ENCODE measurements at places on chromosomes 4 and X.

DNA sequence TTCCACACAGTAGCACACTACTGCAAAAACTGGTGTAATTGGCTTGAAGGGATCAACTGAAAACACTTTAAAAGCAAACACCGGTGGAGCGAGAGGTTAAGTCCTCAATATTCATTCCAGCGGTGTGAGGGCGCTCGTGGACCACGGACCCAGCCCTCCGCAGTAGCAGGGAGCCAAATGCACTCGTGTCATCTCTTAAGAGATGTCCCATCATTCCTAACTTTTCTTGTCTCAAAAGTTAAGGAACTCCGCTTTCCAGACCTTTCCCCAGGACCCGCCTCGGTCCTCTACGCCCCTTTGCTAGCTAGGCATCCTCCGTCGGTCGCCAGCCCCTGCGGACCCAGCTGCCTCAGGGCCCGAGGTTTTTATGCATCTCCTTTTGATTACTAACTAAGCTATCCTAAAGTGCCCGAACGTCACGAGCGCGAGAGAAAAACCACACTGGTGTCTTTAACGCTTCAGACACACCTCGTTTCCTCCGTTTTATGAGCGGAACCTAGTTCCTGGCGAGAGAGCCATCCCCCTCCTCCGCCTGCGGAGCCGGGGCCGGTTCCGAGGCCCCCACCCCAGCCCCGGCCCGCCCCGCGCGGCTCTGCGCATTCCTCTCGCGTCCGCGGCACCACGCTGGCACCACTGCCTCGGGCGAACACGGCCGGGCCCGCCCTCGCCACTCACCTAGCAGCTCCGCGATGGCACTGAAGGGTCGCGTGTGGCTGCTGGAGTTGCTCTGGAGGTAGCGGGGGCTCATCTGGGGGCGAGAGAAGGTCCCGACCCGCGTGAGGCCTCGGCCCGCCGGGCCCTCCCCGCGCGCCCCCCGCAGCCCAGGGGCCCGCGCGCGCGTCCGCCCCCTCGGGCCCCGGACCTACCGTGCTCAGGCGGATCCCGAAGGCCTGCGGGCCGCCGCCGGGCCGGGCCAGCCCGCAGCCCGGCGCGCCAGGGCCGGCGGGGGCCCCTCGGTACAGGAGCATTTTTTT is 723 bp downstream of the MORC4 start:
- DNase-seq, result peak; percentile 14

DNA sequence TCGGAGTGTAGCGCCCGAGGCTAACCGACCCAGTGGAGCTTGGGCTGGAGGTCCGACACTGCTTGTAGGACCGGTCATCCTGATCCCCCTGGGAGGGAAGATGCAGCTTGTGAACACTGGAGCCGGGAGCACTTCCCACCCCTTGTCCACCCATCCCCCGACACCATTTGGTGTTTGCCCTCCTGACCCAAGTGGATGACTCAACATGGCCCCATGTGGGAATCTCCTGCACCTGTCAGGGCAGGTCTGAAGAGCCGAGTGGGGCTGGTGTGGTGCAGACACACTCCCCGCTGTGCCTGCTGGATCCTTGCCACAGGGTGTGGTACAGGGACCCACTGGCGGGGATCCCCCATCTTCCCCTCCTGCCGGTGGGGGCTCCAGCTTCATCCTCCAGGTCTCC is 90.0 kb upstream of the AFAP1 start:
- DNase-seq, result no peak

- DNase-seq, result no peak
Measured at GRCh38 chr4:155543126-155543765, 123.4 kb upstream of the GUCY1A1 start.

DNA sequence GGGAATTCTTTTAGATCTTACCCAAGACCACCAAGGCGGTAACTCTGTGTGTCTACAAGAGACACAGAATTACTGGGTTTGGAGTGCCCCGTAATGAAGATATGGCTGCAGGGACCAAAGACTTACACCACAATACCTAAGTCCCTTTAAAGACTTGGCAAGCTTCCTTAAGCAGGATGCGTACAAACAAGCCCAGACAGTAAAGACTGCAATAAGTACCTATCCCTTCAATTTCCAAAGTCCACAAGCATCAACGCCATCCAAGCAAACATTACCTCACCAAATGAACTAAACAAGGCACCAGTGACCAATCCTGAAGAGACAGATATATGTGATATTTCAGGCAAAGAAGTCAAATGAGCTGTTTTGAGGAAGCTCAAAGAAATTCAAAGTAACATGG is 42.3 kb upstream of the RNF128 start:
- DNase-seq, result no peak

DNA sequence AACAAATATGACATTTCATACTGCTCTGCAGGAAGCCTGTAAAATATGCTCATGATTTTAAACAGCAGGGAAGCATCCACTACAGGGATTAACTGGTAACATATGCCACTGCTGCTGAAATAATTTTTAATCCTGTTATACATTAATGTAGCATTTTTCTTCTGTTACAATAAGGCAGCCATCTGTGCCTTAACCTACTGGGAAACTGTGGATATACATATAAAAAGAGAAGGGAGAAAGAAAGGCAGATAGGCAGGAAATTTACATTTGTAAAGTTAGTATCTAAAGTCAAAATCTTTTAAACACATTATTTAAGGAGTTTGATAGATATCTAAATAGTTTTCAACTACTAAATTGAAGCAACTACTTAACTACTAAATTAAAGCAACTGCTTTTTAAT is 514.6 kb upstream of the KLHL4 start:
- no peak for DNase-seq

- DNase-seq, result no peak
Measured at GRCh38 chr4:41944089-41944488, 8.9 kb downstream of the TMEM33 start.

- DNase-seq, result no peak
Measured at GRCh38 chr4:165826166-165826565, 46.9 kb upstream of the TLL1 start.

- no peak for DNase-seq
Measured at GRCh38 chr4:183599690-183600089, 59.3 kb downstream of the RWDD4 start.

DNA sequence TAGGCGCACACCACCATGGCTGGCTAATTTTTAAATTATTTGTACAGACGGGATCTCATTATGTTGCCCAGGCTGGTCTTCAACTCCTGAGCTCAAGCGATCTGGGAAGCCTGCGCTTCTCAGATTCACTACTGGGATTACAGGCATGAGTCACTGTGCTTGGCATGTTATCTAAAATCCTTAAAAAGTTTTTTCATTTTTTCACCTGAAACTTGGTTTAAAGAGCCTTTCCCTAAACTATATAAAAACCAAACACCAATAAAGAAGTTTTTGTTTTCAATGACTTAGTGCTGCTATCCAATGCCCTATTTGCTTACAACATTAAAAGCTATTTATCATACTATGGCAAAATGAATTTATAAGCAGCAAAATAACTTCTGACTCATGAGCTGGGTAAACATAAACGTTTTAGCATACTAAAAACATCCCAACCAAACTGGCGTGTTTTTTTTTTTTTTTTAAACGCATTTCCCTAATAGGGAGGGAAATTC is 127.8 kb downstream of the UBE2K start:
- no peak for DNase-seq

- DNase-seq, result no peak
Measured at GRCh38 chr4:174873931-174874330, 44.2 kb upstream of the ADAM29 start.

GRCh38 chrX:39167791-39168190 is 366.5 kb downstream of the MID1IP1 start:
- DNase-seq, result no peak

GRCh38 chrX:23616361-23616760 is 50.9 kb upstream of the PRDX4 start:
- no peak for DNase-seq

DNA sequence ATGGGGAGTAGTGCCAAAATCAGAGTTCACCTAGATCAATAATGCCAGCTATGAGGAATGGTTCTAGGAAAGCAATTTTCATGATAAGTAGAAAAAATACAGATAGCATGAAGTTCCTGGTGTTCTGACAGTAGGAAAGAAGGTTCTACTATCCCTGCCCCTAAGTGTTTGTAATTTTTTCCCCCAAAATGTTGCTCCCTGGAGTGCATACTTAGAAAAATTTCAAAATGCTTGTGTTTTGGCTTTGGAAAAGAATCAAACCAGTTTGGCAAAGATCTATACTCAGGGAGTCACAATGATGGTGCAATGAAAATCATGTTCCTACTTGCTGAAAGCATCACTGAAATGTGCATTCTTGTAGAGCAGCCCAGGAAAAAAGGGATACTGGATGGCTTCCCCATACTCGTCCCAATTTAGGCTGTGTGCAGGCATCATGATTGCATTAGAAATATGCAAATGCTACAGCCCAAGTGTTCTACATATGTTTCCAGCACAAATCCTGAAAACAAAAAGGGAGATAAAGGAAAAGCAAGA is 74.7 kb downstream of the LPAR4 start:
- no peak for DNase-seq

- no peak for DNase-seq
Measured at GRCh38 chr4:10048941-10049697, 27.8 kb upstream of the SLC2A9 start.

DNA sequence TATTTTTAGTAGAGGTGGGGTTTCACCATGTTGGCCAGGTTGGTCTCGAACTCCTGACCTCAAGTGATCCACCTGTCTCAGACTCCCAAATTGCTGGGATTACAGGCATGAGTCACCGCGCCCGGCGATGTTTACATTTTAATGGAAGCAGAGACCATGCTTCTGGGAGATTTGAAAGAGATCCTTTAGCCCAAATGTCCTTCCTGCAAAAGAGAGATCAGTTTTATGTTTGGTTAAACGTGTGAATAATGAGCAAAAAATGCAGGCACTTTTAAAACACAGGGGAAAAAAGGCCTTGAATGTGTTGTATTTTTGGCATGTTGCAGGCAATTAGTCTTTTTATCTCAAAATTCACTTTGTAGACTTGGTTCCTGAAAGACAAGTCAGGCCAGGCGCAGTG is 95.8 kb upstream of the ELOVL6 start:
- DNase-seq, result no peak

GRCh38 chrX:72360326-72360725 is 54.6 kb upstream of the CITED1 start:
- DNase-seq, result no peak

All from CD4-positive, alpha-beta T cell treated with Interferon gamma for 1 hour (primary cell).